Activated CD8-positive, alpha-beta memory T cell treated with anti-CD3 and anti-CD28 coated beads, Interleukin-2, amount 10 ng/mL, durations not matched to agents 7 days and 5 days (primary cell): ENCODE measurements at places on chromosomes 4 and X. TPM values are rescaled to one million over a fixed set of nuclear protein-coding genes. Genes with fewer than 3 reads are reported as not detected.

DNA sequence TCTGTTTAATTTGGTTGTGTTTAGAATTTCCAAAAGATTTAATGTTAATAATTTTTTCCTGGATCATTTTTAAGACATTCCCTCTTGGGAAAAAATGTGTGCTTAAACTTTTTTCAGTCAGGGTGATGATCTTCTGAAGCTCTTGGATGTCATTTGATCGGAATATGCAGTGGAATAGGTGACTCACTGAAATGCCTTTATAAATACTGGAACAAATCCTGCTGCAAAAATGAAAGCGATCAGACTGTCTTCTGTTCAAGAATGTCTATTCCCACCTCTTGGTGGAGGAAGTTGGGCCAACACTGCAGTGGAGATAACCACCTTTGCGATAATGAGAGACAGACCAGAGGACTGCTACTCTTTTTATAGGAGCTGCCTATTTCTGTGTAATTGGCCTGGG, 46.7 kb downstream of the LARP1B start:
- H3K27ac ChIP-seq: no peak overlapping the region
- DNase-seq: no peak
- no peaks in the 10 kb centered on the region for H3K27me3 ChIP-seq
- peaks cover 14% of the 10 kb centered on the region for H3K36me3 ChIP-seq
- no peaks in the 10 kb centered on the region for H3K4me1 ChIP-seq

The PHEX gene
- 1.1 TPM for total RNA-seq

The VCX3B gene
- total RNA-seq: not detected

- H3K4me3 ChIP-seq: no peak overlapping the region
- no peak overlapping the region for H3K27ac ChIP-seq
- no peak for DNase-seq
- peaks cover 8% of the 10 kb centered on the region for H3K27me3 ChIP-seq
- H3K4me1 ChIP-seq: peaks cover 8% of the 10 kb centered on the region
- no peaks in the 10 kb centered on the region for H3K36me3 ChIP-seq
Observed at GRCh38 chr4:10736895-10737294, 52.3 kb upstream of the CLNK start.

DNA sequence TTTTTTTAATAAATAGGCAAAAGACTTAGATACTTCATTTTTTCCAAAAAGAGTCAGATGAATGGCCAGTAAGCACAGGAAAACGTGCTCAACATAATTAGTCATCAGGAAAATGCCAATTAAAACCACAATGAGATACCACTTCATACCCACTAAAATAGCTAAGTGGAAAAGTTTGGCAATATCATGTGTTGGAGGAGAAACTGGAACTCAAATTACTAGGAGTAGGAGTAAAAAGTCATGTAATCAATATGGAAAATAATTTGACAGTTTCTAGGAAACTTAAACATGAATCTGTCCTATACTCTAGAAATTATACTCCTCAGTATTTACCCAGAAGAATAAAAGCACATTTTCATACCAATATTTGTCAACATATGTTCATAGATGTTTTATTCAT, 449.8 kb downstream of the INPP4B start:
- H3K4me3 ChIP-seq: peak overlapping the region; percentile 39
- H3K27me3 ChIP-seq: no peaks in the 10 kb centered on the region
- H3K4me1 ChIP-seq: peaks cover 54% of the 10 kb centered on the region
- no peak for DNase-seq
